ENCODE measurements at places on chromosomes 12 and 14. TPM values are rescaled to one million over a fixed set of nuclear protein-coding genes. Genes with fewer than 3 reads are reported as not detected.

Gene INHBC
- not detected for total RNA-seq

Gene PIP4K2C
- 27.3 TPM for total RNA-seq

Gene CCT2
- 171 TPM for total RNA-seq

Gene NGB
- not detected for total RNA-seq

Gene DACT1
- total RNA-seq: 26.9 TPM

Gene FAM186B
- total RNA-seq: 1.4 TPM

Gene MGST1
- total RNA-seq: 141 TPM

Gene ZFYVE26
- total RNA-seq: 11.6 TPM

Gene OAS1
- not detected for total RNA-seq

Gene BHLHE41
- total RNA-seq: 1.6 TPM

Gene TNS2
- total RNA-seq: 48.6 TPM

Gene TXNRD1
- total RNA-seq: 477 TPM

Gene ANKRD33
- total RNA-seq: not detected

Gene FAM90A1
- not detected for total RNA-seq

Gene FCF1
- total RNA-seq: 39.2 TPM

Gene TAS2R43
- 0.63 TPM for total RNA-seq

Gene CINP
- 52.1 TPM for total RNA-seq

Gene TPPP2
- total RNA-seq: not detected

Gene CSRNP2
- 22.0 TPM for total RNA-seq

Gene SERPINA12
- total RNA-seq: not detected

Gene KRT81
- total RNA-seq: not detected

Gene SLC39A5
- total RNA-seq: not detected

Gene ULK1
- 6.9 TPM for total RNA-seq

Gene NEDD8
- 161 TPM for total RNA-seq

Gene CYP46A1
- 0.22 TPM for total RNA-seq

Gene ZNF891
- 0.43 TPM for total RNA-seq

Gene GRIN2B
- not detected for total RNA-seq

Gene CAPZA3
- total RNA-seq: not detected

Gene LPAR5
- total RNA-seq: not detected

Gene PRKAB1
- 19.2 TPM for total RNA-seq

Gene TM9SF1
- total RNA-seq: 163 TPM
